ENCODE measurements at places on chromosomes 12 and 14.

DNA sequence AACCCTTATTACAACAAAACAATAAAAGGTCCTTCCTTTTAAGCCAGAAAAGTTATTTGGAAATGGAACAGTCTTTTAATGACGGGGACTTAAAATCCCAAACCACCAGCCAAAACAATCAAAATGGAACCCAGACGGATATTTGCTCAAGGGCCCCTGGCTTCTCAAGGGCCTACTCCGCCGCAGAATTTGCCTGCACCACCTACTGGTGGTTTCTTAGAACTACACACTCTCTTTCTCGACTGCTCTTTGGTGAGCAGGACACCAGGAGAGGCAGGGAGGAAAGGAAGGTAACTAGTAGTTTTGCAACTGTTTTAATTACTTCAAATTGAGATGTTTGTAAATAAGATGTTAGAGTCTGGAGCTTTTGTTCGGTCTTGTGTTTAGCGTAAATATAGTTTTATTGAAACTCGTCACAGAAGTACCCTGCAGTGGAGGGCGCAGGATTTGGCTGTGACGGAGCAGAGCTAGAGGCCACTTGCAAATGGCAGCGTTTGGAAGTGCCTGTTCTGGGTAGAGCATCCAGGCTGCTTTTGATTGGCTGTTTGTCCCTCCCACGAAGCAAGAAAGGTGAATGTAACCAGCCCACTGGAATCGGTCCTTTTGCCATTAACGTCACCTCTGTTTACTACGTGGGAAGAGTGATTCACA, 238.5 kb downstream of the CACNA1C start:
- DNase-seq: peak; percentile 26

DNA sequence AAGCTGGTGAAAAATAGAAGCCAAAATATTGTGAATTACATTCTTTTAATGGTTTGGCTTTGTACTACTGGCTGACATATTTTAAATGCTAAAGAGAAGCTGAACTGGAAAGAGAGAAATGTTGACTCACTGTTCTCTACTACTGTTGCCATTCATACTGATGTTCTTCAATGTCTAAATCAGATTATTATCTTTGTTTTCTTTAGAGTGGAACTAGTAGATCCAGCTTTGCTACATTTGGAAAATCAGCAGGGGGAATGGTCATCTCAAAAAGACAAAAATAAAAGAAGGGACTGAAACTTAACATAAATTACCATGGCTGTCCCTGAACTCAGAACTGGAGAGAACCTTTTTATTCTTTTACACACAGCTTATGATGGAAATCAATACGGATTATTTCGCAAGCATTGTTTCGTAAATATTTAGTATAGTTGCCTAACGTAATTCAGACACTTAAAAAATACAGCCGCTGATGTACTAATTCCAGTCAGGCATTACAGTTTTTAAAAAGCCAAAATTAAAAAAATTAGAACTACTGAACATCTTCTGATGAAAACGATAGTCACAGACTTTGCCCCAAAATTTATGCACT, 76.3 kb upstream of the OTX2 start:
- DNase-seq: no peak

DNA sequence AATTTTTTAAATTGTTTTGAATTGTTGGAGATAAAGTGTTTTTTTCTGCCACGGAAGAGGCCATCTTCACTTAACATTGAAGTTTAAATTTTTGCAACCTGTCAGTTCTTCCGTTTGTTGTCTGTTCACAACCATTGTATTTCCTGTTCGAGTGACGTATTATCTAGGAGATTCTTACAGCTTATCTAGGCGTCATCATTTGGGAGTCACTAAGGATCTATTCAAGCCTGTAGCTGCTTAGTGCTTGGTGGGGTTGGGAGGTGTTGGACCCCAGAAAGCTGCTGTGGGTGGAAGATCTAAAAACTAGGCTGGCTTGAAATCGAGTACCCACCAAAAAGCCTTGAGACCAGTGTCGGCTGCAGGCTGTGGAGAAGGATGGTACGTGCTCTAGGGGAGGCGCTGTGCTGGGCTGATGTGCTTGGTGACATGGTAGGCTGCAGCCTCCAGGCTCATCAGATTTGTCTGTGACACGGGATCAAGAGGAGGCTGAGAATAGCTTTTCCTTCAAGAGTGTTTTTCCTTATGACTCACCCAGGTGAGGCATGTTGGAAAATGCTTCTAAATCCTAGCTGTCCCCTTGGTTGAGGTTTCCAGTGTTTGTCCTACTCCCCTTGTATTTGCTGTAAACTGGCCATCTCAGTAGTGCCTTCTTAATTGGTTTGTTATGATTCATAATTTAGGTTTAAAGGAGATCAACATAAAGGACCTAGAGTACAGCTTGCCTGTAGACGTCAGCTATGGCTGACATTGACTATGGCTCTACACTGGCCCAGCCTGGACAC, 57.8 kb downstream of the ATG14 start:
- DNase-seq: peak; percentile 20

- no peak for DNase-seq
These were observed 6.5 kb downstream of the CLSTN3 start for GRCh38 chr12:7136676-7137075.

GRCh38 chr12:34358198-34358597, 335.9 kb downstream of the ALG10 start:
- DNase-seq: no peak

- no peak for DNase-seq
These were observed 153.1 kb downstream of the TTC7B start for GRCh38 chr14:90663140-90663539.

- DNase-seq: no peak
These were observed 428.7 kb downstream of the AEBP2 start for GRCh38 chr12:19867970-19868369.

- DNase-seq: no peak
These were observed 159.9 kb upstream of the NOS1 start for GRCh38 chr12:117521346-117521745.

- DNase-seq: no peak
These were observed 4.6 kb downstream of the DTX1 start for GRCh38 chr12:113061061-113061694.

- no peak for DNase-seq
These were observed 149.5 kb upstream of the PELI2 start for GRCh38 chr14:55968741-55969140.

- peak; percentile 34 for DNase-seq
These were observed 93.1 kb upstream of the EVL start for GRCh38 chr14:99971941-99972747.

DNA sequence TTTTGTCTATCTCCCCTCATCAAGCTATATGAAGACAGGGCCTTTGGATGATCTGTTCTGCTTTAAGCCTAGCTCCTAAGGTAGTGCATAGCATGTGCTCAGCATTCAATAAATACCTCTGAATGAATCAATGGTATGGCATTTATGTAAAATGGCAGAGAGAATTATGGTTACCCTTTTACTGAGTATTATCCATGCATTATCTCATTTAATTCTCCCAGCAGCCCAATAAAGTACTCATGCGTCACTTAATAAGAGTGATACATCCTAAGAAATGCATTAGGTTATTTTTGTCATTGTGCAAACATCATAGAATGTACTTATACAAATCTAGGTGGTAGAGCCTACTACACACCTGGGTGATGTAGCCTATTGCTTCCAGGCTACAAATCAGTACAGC, 269.7 kb downstream of the KSR2 start:
- DNase-seq: no peak

DNA sequence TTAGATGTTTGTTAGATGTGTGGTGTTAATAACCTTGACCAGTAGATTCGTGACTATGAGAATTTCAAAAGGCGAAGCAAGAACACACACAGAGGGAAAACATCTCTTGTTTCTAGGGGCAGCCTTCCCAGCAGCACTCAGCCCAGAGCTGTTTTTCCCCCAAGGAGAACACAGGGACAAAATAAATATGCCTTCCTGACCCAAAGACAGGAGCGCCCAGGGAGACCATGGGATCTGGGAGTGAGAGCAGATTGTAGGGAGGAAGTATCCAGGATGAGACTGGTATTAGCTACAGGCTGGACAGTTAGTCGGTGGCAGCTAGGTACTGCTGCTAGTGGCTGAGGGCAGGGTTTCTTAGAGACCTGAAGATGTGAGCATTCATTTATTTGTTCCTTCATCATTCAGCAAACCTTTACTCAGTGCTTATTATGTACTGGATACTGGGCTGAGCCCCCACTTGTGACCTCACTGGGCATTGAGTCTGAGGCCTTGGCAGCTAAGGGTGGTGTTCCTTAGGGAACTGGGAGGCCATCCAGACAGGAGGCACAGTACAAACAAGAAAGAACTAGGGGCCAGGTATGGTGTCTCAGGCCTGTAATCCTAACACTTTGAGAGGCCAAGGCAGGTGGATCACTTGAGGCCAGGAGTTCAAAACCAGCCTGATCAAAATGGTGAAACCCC, 469.8 kb downstream of the ZFP36L1 start:
- DNase-seq: no peak

DNA sequence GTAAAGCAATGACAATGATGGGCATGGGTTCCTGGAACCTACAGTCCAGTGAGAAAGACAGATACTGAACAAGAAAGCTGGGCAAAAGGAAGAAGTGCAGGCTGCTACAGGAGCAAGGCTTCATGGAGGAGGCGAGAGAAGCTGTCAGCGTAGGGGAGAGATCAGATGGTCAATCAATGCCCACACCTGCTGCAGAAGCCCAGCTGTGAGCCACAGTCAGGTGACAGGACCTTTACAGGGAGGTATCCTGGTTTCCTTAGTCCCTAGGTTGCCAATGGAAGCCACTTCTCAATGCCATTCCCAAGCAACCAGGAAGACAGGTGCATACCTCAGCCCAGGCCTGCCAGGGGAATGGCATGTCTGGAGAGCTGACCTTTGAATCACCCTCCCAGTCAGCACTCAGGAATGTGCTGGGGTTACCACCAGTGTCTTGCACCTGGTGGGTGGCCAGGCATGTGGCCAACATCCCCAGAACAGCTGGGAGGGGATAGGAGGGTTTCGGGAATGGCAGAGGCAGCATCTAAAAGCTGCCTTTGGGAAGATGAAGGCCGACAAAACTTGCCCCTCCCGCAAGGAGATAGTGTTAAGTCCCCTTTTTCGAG, 170.3 kb downstream of the TTC7B start:
- no peak for DNase-seq

GRCh38 chr12:10160617-10161385, 11.1 kb downstream of the OLR1 start:
- DNase-seq: no peak
